Fibroblast of the aortic adventitia (primary cell): ENCODE measurements at places on chromosomes 1 and 21.
A peak's percentile ranks its signal among the peaks of the same experiment; 100 is the strongest.

- peak; percentile 44 for DNase-seq
Observed at GRCh38 chr1:68953311-68953710, 456.4 kb upstream of the DEPDC1 start.

DNA sequence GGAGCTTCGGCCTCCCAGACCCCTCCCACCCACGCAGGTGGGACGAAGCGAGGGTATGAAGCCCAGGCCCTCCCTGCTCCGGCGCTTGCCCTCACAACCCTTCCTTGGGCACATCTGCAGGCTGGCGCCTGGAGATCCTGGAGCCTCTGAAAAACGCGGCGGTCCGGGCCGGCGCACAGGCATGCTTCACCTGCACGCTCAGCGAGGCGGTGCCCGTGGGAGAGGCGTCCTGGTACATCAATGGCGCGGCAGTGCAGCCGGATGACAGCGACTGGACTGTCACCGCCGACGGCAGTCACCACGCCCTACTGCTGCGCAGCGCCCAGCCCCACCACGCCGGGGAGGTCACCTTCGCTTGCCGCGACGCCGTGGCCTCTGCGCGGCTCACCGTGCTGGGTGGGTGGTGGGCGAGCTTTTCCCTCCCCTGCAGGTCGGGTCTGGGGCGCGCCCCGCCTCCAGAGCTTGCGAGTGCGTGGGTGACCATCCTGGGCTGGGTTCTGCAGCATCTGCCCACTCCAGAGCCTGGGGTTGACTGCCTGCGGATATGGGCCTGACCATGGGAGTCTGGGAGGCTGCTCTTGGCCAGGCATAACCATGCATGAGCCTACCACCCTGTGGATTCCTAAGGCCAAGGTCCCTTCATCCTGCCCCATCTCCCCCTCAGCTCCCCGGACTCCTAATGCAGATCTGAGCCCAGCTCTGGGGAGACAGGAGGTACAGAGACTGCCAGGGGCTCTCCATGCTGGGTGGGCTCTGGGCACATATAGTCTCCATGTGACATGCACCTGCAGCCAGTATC is 89.8 kb downstream of the TRIM11 start:
- no peak for DNase-seq

DNA sequence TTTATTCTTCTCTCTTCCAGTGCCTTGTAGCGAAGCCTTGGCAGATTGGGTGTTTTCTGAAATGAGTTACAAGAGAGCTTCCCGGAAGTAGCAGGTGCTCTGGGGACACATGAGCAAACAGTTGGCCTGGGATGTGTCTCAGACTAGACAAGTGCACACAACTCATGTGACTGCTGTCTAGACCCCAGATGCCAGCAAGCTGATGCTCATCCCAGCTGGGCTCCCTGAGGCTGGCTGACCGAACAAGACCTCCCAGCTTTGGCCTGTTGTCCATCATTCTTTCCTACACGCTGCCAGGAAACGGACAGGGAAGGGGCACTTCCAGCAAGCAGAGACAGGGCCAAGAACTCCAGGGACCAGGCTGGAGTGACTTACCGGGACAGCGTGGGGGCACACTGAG is 18.7 kb upstream of the CSF1 start:
- no peak for DNase-seq

GRCh38 chr1:210446479-210446878 is 117.8 kb downstream of the HHAT start:
- no peak for DNase-seq

DNA sequence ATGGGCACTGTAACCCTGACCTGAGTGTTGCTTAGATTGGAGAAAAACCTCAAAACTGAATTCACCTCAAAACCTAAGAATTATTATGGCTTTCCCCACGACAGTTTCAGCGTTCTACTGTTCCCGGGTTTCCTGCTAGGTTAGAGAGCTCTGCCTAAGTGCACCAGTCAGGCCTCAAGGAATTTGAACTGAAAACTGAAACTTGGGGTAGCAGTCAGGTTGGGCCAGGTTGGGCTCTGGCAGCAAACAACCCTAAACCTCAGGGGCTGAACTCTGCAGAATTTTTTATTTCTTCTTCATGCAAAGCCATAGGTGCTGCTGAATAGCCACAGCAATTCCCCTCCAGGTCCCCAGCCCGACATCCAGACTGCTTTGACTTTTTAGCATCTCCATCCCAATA is 437.0 kb upstream of the PROX1 start:
- no peak for DNase-seq
